Activated T-cell treated with anti-CD3 and anti-CD28 coated beads, Interleukin-2, amount 50 U/mL, for 72 hours (primary cell): ENCODE measurements at places on chromosomes 4 and X. TPM values are rescaled to one million over a fixed set of nuclear protein-coding genes. Genes with fewer than 3 reads are reported as not detected.

- no peak for DNase-seq
Observed at GRCh38 chr4:76342191-76342590, 35.7 kb downstream of the STBD1 start.

- no peak for DNase-seq
Observed at GRCh38 chrX:68723491-68724155, 76.2 kb downstream of the STARD8 start.

Gene SFRP2
- total RNA-seq, result not detected

Gene TRIM60
- total RNA-seq, result not detected

GRCh38 chrX:72021975-72022374 is 109.7 kb downstream of the RTL5 start:
- peak; percentile 25 for DNase-seq

Gene GABRA4
- not detected for total RNA-seq

Gene LRRC66
- 0.72 TPM for total RNA-seq

GRCh38 chr4:127069675-127070074 is 563.1 kb upstream of the INTU start:
- DNase-seq, result no peak

Gene MTMR8
- 5.0 TPM for total RNA-seq
